Hepatocyte (in vitro differentiated cells): ENCODE measurements at places on chromosomes 5 and 9. TPM values are rescaled to one million over a fixed set of nuclear protein-coding genes. Genes with fewer than 3 reads are reported as not detected.

- peaks cover 56% of the 10 kb centered on the region for H3K4me1 ChIP-seq
- H3K27me3 ChIP-seq: no peaks in the 10 kb centered on the region
- DNase-seq: no peak
- peak overlapping the region; percentile 79 for H3K27ac ChIP-seq
- peak overlapping the region; percentile 51 for H3K4me3 ChIP-seq
- no peaks in the 10 kb centered on the region for H3K36me3 ChIP-seq
Measured at GRCh38 chr5:56480078-56480704, 247.1 kb upstream of the ANKRD55 start.

GRCh38 chr5:59007460-59008063 is 424.7 kb downstream of the RAB3C start:
- H3K4me3 ChIP-seq: no peak overlapping the region
- H3K4me1 ChIP-seq: no peaks in the 10 kb centered on the region
- H3K27ac ChIP-seq: no peak overlapping the region
- DNase-seq: no peak
- no peaks in the 10 kb centered on the region for H3K27me3 ChIP-seq
- no peaks in the 10 kb centered on the region for H3K36me3 ChIP-seq

- no peaks in the 10 kb centered on the region for H3K36me3 ChIP-seq
- no peak overlapping the region for H3K4me3 ChIP-seq
- no peak for DNase-seq
- no peaks in the 10 kb centered on the region for H3K27me3 ChIP-seq
- peaks cover 9% of the 10 kb centered on the region for H3K4me1 ChIP-seq
Measured at GRCh38 chr5:135600971-135601381, 22.2 kb upstream of the CXCL14 start.

DNA sequence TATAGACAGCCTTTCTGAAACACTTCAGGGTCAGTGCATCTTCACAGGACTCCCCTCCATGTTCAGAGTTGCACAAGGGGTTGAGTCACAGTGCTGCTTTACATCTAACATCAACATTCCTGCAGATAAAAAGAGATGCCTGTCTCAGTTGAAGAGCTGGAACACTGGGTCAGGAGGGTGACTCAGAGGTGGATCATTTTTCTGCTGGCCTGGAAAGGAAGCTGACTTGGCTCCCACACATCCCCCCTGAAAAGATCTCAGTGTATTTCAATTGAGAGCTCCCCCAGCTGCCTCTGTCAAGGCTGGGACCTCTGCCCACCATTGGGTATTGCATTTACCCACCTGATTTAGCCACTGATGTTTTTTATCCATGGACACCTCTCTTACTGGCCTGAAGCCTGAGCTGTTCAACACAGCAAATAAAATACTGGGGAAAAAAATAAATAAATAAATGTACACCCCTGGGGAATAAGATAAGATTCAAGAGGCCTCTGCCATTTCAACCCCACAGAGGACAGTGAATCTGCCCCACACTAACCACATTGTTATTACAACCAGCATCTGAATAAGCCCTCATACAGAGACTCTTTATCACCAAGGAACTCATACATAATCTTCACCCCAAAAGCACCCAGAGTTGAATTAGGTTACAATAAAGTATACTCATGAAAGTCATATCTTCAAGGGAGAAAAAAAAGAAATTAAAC is 716.4 kb downstream of the SEMA5A start:
- DNase-seq: peak; percentile 79
- no peaks in the 10 kb centered on the region for H3K36me3 ChIP-seq
- no peaks in the 10 kb centered on the region for H3K27me3 ChIP-seq
- H3K4me3 ChIP-seq: no peak overlapping the region
- peaks cover 6% of the 10 kb centered on the region for H3K4me1 ChIP-seq
- H3K27ac ChIP-seq: peak overlapping the region; percentile 70

GRCh38 chr5:137995077-137995748 is 37.7 kb downstream of the FAM13B start:
- no peaks in the 10 kb centered on the region for H3K27me3 ChIP-seq
- no peaks in the 10 kb centered on the region for H3K4me1 ChIP-seq
- no peak overlapping the region for H3K4me3 ChIP-seq
- H3K36me3 ChIP-seq: no peaks in the 10 kb centered on the region
- no peak overlapping the region for H3K27ac ChIP-seq
- no peak for DNase-seq

GRCh38 chr9:6488395-6488794 is 75.4 kb downstream of the UHRF2 start:
- no peak overlapping the region for H3K4me3 ChIP-seq
- no peak for DNase-seq
- no peak overlapping the region for H3K27ac ChIP-seq
- H3K36me3 ChIP-seq: no peaks in the 10 kb centered on the region
- peaks cover 3% of the 10 kb centered on the region for H3K4me1 ChIP-seq

GRCh38 chr9:8261737-8262136 is 462.2 kb upstream of the DMAC1 start:
- no peaks in the 10 kb centered on the region for H3K4me1 ChIP-seq
- DNase-seq: no peak
- no peak overlapping the region for H3K4me3 ChIP-seq
- H3K27me3 ChIP-seq: no peaks in the 10 kb centered on the region

GRCh38 chr9:72880821-72881220 is 72.0 kb downstream of the ALDH1A1 start:
- H3K36me3 ChIP-seq: no peaks in the 10 kb centered on the region
- H3K27me3 ChIP-seq: no peaks in the 10 kb centered on the region
- DNase-seq: no peak
- no peak overlapping the region for H3K4me3 ChIP-seq
- no peaks in the 10 kb centered on the region for H3K4me1 ChIP-seq

GRCh38 chr5:142946547-142947426 is 176.6 kb downstream of the ARHGAP26 start:
- H3K4me3 ChIP-seq: no peak overlapping the region
- no peaks in the 10 kb centered on the region for H3K27me3 ChIP-seq
- H3K36me3 ChIP-seq: no peaks in the 10 kb centered on the region

Gene TTC39B
- 15.7 and 19.3 TPM in 2 replicates for total RNA-seq

Gene FOXD4
- total RNA-seq: 0.28 and 0.30 TPM in 2 replicates

Gene SLC34A1
- 0.12 TPM in 1 of 2 replicates, not detected in the other for total RNA-seq

Gene DDX31
- 10.5 and 13.1 TPM in 2 replicates for total RNA-seq

Gene SLC27A4
- 16.1 and 23.4 TPM in 2 replicates for total RNA-seq

Gene PKD2L2
- not detected in 2 replicates for total RNA-seq

Gene HSD17B4
- 236 and 281 TPM in 2 replicates for total RNA-seq

Gene CRHBP
- 0.80 and 5.0 TPM in 2 replicates for total RNA-seq
